NCI-H187 (cell line): ENCODE measurements at places on chromosomes 1 and 21.

DNA sequence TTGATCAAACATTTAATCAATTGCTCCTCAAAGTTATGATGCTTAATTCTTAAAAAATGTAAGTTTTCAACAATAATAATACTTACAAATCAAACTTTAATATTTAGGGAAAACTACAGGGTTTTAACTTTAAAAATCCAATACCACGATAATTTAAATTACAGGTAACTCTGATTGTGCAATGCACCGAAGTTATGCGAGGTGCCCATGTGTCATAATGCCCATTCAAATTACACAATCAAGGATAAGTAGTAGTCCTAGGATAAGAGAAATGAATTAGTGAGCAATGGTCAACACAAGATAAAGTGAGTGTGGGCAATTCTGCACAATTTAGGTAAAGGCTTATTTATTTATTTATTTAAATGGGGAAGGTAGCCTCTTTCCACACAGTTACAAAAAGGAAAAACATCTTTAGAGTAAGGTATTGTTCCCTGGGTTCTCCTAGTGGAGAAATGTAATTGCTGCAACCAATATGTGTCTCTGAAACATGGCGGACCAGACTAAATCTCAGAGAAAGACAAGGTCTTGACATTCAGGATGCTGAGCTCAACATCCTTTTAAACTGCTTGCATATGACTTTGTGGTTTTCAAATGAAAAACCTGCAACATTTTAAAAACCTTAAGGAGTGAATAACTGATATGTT, 164.2 kb downstream of the TTLL7 start:
- DNase-seq = no peak

DNA sequence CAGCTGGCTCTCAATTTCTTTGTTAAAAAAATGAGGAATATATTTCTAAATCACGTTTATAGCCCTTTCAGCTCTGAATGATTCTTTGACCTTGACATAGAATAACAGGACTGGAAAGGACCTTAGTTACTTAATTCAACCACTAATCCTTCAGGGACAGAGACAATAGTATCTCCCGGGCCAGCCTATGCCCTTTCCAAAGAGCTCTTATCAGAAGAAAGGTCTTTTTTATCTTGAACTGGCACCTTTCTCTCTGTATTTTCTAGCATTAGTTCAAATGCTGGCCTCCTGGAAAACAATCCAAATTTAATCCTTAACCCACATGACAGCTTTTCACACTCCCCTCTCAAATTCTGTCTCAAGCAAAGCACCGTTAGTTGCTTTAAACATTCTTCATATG, 44.8 kb upstream of the FBXO28 start:
- no peak for DNase-seq

GRCh38 chr1:66182551-66183178, 351.3 kb upstream of the SGIP1 start:
- no peak for DNase-seq

DNA sequence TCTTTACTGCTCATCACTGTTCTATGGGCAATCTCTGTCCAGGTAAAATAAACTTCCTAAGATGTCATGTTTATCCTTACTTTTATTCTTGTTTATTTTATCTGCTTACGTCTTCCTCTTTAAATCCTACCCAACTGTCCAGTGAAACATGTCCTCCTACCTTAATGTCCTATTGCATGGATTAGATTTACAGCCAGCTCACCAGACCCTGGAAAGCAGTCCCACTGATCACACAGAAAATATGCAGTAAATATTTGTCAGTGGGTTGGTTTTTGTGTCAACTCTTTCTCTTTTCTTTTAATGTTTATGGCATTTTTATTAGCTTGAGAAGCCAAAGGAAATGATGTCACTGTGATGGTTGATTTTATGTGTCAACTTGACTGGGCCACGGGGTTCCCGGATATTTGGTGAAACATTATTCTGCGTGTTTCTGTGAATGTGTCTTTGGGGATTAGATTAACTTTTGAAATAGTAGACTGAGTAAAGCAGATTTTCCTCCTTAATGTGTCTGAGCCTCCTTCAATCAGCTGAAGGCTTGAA, 258.3 kb downstream of the SRGAP2C start:
- DNase-seq = no peak

GRCh38 chr1:216119600-216119999, 303.6 kb downstream of the USH2A start:
- DNase-seq = no peak

- DNase-seq = no peak
These were observed 43.8 kb downstream of the ACTA1 start for GRCh38 chr1:229390130-229390529.

GRCh38 chr21:42737951-42738590, 84.7 kb downstream of the PDE9A start:
- DNase-seq = no peak

- no peak for DNase-seq
These were observed 124.1 kb upstream of the KCNK2 start for GRCh38 chr1:214958486-214958885.

DNA sequence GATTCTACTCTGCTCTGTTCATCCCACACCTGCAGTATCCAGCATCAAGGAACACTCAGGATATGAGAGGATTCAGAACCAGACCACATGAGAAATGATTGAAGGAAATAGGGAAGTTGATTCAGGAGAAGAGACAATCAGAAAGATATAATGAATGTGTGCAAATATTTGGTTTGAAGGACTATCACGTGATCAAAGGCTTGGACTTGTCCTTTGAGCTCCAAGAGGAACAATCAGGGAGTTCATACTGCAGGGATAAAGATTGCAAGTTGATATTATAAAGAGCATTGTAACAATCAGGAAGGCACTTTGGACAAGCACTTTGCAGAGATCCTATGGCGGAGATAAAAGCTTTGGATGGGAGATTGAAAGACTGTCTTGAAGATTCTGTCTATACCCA, 13.9 kb upstream of the PIGM start:
- no peak for DNase-seq

DNA sequence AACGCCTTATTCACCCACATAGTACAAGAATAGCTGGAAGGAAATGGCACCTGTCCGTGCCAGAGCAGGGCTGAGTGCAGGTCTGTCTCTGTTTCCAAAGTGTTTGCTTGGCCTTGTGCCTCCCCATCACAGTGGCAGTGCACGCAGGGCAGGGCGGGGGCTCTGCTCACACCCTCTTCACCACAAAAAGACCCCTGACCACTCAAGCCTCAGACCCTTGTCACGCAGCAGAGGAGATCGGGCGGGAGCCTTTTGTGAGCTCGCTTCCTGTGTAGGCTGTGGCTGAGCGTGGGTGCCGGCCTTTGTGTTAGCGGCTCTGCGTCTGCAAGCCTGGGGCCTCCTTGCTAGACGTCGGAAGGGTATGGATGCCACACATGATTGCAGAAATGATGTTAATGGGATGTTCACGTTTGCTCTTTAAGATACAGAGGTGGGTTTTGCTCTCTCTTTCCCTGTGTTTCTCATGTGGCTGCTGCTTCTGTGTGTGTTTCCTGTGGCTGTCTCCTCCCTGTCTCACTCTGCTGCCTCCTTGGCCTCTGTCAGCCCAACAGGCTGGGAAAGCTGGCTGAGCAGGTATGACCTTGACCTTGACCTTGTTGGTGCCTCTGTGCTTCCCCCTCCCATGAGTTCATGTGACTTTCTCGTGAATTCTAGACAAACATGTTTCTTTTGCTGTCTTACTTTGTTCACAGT, 45.4 kb downstream of the S100B start:
- no peak for DNase-seq

GRCh38 chr1:193567937-193568336, 381.5 kb upstream of the B3GALT2 start:
- no peak for DNase-seq

- no peak for DNase-seq
These were observed 2.4 kb downstream of the CCN1 start for GRCh38 chr1:85582687-85583591.
